ENCODE measurements at places on chromosomes 11 and 22.

- no peak for DNase-seq
Observed at GRCh38 chr11:64074239-64074638, 38.5 kb downstream of the FLRT1 start.

DNA sequence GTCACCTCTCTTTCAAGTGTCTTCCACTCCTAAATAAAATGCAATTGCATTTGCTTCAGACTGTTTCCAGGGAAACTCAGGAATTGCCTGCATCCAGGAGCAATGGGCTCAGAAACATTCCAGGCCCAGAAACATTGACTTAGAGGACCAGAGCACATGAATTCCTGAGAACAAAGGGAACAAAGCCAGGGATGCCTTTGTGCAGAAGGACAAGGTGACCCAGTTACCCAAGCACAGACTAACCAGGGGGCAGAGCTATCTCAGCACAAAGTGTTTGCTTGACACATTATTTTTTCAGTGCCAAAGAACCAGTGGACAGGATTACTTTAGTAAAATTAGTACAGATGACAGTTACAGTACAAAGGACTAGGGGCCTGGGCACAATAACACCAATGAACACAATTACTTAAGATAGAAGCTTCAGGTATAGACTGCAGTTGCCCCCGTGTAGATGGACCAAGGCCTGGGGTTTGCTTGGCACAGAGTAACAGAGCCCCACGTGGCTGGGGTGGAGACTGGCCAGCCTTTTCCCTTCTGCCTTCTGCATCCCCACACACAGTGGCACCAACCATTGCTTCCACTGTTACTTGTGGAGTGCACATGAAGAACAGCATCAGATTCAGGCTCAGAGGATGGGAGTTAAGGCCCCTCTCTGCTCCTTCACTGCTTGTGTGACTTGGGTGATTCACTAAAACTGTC, 500.8 kb downstream of the INSC start:
- no peak for DNase-seq

DNA sequence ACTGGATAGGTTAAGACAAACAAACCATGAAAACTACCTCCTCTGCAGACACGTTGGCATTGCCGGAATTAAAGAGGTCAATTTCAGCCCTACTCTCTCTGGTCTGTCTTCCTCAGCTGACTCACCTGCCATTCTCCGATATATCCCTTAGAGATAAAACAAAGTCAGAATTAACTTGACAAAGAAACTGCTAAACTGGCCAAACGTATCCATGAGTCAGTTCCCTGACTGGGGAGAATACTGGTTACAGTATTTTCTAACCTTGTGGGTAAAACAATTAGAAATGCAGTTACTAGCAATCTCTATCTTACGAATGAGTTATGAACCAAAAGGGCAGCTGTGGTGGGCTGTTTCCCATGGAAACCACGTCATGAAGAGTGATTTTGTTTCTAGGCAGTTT, 96.2 kb downstream of the RDX start:
- DNase-seq = no peak

GRCh38 chr11:77267962-77268361, 33.5 kb downstream of the GDPD4 start:
- DNase-seq = no peak

GRCh38 chr11:104462341-104462740, 298.4 kb upstream of the PDGFD start:
- DNase-seq = no peak

DNA sequence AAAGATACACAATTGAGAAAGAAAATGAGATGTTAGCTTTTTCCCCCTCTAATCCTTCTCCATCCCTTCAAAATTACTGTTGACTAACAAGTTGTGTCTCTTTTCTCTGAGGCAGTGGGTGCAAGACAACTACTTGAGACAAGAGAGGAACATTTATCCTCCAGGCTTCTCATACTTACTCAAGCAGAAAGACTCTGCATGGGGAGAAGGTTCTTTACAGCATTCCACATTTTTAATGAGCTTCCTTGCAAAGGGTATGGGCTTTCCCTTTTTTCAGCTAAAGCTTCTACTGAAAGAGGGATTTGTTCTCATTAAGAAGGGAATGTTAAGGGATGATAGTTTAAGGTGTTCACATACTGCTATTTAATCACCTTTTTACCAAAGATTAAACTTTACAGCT, 47.8 kb downstream of the PAX6 start:
- no peak for DNase-seq
